ENCODE measurements at places on chromosomes 6 and 20.

DNA sequence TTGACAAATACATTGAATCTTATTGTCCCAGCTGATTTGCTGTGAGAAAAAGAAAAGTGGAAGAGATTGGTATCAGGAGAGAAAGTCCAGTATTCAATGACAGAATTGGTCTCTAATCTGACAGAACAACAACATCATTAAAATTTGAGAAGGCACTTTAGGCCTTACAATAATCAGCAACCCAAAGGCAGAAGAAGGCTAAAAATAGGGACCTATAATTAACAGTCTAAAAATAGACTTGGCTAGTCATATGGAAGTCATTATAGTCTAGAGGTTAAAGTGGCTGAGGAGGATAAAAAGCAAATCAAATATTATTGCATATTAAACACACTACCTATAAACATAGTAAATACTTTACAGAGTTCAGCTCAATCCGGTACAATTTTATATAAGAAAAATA, 393.6 kb upstream of the JAG1 start:
- DNase-seq, result peak; percentile 45

DNA sequence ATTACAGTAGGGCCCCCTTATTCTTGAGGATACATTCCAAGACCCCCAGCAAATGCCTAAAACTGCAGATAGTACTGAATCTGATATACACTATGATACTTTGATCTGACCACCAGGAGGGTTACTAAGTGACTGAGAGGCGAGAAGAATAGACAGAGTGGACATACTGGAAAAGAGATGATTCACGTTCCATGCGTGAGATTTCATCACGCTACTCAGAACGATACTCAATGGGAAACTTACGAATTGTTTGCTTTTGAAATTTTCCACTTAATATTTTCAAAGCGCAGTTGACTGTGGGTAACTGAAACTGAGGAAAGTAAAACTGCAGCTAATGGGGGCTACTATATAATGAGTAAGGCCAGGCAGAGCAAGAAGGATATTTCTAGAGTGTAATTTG, 60.8 kb downstream of the STX11 start:
- no peak for DNase-seq

- DNase-seq, result peak; percentile 94
These were observed 70.1 kb upstream of the EMILIN3 start for GRCh38 chr20:41436679-41437078.

GRCh38 chr6:1821513-1822183, 211.9 kb downstream of the FOXC1 start:
- peak; percentile 84 for DNase-seq

- DNase-seq, result no peak
These were observed 16.1 kb downstream of the TP53INP2 start for GRCh38 chr20:34720266-34720665.

GRCh38 chr20:5267092-5267491, 49.7 kb downstream of the PROKR2 start:
- no peak for DNase-seq

- no peak for DNase-seq
These were observed 283.9 kb downstream of the FOXC1 start for GRCh38 chr6:1893470-1894130.

GRCh38 chr6:3566812-3567211, 110.0 kb upstream of the SLC22A23 start:
- peak; percentile 71 for DNase-seq

DNA sequence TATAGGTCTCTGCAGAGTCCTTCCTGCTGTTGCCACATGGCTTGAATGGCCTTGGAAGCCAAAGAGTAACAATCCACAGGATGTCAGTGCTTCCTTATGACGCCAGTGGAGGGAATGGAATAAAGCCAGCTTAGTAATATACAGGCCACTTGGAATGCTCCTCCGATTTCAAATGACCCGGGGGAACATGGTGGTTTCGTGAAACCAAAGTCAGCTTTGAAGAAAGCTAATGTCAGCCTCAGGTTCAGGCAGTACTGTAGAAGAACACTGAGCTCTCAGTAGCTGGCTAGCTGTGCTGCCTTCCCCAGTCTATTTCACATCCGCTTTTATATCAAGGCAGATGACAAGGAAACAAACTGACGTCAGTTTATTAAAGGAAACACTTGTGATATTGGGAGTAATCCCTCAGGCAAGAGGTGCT, 189.1 kb downstream of the DTNBP1 start:
- peak; percentile 92 for DNase-seq
